ENCODE measurements at places on chromosomes 4 and X.

DNA sequence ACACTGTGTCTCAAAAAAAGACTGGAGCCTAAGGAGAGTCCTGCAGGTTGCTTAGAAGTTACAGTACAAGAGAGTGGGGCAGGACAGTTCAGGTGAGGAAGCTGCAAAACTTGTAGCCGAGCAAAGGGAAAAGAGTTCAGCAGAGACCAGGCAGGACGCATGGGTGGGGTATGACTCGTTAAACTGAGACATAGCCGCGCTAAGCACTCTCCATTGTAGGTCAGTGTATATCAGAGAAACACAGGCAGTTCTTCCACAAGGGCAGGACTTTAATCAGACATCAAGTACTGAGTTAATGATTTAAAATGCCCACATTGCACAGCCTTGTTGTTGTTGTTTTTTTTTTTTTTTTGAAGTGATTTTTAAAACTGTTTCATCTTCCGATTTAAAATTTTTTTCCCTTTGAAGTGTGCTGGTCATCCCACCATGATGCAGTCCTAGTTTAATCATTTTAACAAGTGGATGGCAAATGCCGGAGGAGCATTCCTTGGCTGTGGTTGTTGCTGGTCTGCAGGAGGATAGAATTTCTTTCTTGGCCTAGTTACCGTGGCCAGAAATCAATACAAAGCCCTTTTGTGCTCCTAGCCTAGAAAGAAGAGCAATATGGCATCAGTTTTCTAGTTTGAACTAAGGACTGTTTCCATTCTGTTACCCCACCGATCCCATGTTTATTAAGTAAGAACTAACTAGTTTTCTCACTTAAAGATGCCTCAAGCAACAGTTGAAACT lies 10.3 kb downstream of the LAP3 start:
- no peak for DNase-seq

DNA sequence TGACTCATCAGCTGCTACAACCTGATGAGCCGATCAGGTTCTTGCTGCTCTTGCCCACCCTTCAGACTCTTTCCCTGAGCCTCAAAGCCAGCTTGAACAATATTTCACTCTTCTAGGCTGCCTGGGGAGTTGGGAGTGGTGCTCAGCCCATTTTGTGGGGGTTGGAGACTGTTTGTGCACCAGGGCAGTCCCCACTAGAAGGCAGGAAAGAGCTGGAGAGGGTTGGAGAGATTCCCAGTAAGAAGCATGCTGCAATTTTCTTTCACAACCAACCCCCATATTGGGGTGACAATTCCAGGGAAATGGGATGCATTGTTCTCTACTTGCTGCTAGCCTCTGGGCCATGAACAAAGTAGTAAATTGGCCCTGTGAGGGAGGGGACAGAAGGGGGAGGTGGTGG lies 44.1 kb downstream of the SLC16A2 start:
- DNase-seq, result no peak

- peak; percentile 76 for DNase-seq
These were observed 235.3 kb downstream of the TENM3 start for GRCh38 chr4:182478475-182478874.

DNA sequence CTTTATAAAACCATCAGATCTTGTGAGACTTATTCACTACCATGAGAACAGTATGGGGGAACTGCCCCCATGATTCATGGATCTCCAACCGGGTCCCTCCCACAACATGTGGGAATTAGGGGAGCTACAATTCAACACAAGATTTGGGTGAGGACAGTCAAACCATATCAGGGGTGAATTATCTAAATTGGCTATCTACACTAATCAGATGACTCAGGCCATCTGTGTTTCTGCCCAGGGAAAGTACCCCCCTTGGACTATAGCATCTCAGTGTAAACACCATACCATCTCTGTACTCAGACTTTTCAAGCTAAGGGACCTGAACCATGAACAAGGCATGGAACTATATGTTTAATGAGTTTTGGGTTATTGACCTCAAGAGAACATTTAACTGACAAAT lies 76.8 kb downstream of the LNX1 start:
- DNase-seq, result no peak

- no peak for DNase-seq
These were observed 120.2 kb upstream of the GPRIN3 start for GRCh38 chr4:89427782-89428181.

DNA sequence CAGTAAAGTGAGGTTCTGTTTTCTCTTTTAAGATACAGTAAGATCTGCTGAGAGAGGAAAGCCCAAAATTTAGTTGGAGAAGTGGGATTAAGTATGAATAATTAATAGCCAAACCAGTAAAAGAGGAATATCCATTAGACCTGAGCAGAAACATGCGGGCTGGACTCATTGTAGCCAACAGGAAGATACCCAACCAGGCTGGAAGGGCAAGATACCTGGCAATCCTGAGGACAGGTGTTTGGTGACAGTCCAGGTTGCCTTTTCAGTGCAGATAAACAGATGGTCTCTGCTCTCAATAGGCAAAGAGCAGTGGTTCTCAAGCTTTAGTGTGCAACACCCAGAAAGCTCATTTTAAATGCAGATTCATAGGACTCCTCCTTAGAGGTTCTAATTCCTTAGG lies 980.8 kb upstream of the GRID2 start:
- no peak for DNase-seq

GRCh38 chr4:6658597-6659075 lies 18.2 kb downstream of the MRFAP1 start:
- no peak for DNase-seq

- DNase-seq, result no peak
These were observed 26.0 kb downstream of the SMIM43 start for GRCh38 chr4:121738780-121739535.

Data from NCI-H1092 treated with DMSO at 0.1 percent for 48 hours (cell line).